ENCODE measurements at places on chromosomes 11 and 22.

DNA sequence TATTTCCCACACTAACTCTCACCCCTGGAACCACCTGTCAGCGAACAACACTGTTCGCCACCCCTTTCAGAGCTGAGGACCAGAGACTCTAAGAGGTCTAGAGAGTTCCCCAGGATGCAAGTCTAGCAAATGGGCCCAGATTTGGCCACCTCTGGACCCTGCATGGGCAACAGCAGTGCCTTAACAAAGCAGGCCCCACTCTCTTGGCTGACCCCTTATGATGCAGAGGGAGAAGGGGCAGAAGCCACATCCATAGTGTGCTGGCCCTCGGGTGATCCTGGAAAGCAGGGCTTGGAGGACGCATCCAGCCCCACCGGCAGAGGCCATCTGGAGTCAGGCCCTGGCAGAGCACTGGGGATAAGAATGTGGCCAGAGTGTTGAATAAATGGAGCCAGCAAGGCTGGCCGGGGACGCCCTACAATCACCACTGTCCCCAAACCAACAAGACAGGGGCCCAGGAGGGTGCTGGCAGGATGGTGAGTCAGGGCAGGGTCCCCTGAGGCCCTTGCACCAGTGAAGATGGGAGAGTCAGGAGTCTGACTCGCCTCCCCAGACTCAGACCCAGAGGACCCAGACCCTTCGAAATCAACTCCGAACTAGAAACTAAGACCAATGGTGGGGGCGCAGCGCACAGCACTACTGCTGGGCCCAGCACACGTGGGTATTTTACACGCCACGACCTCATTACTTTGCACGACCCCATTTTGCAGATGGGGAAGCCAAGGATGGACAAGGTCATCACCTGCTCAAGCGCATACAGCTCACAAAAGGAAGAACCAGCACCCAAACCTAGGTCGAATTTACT is 6.5 kb downstream of the CSNK1E start:
- DNase-seq: no peak

DNA sequence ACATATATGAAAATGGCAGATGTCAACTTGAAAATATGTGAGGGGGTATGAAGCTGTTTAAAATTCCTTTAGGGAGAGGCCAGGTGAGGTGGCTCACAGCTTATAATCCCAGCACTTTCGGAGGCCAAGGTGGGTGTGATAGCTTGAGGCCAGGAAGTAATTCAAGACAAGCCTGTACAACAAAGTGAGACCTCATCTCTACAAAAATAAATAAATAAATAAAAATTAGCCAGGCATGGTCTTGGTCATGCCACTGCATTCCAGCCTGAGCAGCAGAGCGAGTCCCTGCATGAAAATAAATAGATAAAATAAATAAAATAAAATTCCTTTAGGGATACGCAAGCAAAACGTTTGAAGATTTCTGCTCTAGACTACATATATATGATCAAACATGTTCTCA is 38.1 kb upstream of the FAM181B start:
- no peak for DNase-seq

GRCh38 chr11:10293423-10294289 is at the start of gene SBF2:
SBF2 (minus strand) TSS chr11:10294219; CDS start chr11:10294069, 150 bp downstream.
- peak; percentile 90 for DNase-seq

DNA sequence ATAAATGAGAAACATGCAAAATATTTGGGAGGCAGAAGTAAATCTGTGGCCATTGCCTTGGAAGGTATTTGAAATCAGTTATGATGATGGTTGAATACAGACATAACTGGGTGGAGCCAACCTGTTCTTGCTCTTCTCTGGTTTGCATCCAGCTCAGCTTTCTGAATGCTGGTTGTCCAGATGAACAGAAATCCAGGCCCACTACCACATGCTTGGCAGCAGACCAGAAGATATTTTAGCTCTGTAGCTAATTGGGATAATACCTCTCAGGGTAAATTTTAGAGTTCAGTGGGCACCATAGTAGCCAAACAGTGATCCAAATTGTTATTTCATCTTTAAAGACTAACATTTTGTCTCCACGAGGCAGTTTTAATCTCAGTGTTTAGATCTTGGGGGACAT is 308.3 kb downstream of the RAB38 start:
- no peak for DNase-seq

DNA sequence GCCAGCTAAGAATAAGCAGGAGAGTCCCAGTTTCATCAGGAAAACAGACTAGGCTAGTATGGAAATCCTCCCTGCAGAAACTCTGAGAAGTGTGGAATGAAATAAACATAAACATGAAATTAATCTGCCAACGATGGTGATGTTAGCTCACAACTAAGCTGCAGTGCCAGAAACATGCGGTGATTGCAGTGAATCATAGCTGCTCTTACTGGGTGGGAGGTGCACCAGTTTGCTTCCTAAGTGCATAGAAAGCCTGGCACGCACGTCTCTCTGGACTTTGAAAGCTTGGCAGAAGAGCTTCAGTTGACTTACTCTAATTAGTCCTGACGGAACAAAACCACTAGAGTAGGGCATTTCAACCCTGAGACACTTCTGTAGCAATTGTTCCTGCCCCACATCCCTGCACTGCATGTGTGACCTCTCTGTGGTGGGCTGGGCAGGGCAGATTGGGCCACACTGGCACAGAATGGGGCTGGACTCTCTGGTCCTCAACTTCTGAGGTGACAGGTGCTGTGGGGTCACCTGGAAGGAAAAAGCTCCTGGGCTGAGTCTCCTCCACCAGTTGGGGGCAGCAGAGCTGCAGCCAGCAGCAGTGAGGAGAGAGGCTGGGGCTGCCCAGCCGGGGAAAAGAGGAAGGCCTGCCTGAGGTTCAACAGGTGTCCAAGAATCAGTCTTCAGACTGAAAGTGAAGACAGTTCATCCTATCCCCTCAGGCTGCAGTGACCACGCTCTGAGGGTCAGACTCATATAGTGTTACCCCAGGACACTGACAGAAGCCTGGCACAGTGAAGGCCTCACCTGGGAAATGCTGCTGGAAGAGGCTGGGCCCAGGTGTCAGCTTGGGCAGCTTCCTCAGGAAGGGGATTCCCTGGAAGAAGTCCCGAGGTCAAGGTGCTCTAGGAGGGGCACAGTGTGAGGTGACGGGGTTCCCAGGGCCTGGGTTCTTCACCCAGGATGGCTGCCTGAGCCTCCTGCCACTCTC is 40.5 kb downstream of the GGTLC2 start:
- no peak for DNase-seq

DNA sequence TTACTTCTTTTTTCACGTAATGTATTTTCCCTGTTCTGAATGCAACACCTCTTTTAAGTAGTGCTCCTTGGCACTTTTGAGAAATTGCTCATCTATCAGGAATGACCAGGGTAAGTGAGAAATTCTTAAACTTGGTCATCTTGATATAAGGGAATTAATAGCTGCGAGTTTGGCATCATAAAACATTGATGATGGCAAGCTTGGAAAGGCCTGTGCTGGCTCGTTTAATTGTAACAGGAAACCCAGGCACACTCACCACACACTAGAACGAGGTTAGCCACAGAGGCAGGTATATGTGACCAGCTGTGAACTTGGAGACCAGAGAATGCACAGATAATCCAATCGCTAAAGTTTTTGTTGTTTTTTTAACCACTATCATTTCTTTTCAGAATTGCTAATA is 24.3 kb downstream of the FAM118A start:
- DNase-seq: no peak

DNA sequence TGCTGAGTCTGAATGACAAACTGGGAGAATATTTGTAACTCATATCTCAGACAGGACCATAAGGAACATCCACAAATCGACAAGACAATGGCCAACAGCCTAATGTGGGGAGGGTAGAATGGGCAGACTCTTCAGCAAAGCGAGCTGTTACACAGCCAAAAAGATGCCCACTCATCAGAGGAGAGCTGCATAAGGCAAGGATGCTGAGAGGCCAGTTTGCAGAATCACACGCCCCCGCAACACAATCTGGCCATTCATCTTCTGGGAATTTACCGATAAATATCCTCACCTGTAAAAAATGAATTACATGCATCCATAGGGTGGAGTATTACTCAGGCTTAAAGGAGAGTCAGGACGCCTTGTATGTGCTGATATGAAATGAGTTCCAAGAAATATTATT is 57.5 kb upstream of the SLC22A12 start:
- DNase-seq: no peak

DNA sequence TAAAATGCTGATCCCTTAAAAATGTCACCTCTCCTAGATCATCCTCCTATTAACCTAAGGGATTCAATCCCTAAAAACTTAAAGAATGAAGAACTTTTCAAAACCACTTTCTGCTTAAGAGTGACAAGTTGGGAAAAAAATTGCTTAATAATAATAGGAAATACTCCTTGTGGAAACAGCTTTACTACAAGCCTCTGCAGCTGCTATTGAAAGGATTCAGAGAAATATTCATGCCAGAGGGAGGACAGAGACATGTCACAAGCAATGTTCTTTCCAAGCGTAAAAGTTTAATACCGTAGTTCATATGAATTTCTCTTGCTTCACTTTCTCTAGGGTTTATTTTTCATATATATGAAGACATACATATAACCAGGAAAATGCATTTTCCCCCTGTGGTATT is 98.2 kb downstream of the ARHGAP20 start:
- no peak for DNase-seq

DNA sequence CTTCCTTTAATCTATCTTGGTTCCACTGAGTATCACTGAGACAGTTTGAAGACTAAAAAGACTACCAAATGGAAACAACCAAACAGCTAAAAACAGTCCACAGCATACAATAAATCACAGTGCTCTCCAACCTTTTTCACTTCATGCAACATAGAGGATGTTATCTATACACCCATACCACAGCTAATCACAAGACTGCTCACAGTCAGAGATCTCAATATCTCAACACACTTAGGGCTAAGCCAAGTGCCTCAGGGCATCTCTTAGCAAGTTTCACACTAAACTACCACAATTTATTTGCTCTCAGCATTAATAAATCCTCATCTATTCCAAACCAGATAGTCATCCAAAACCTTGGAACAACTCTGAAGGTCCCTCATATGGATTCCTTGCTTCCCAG is 129.4 kb downstream of the SBF2 start:
- DNase-seq: no peak

- DNase-seq: no peak
Measured at GRCh38 chr22:40469181-40469580, 98.8 kb downstream of the SGSM3 start.

DNA sequence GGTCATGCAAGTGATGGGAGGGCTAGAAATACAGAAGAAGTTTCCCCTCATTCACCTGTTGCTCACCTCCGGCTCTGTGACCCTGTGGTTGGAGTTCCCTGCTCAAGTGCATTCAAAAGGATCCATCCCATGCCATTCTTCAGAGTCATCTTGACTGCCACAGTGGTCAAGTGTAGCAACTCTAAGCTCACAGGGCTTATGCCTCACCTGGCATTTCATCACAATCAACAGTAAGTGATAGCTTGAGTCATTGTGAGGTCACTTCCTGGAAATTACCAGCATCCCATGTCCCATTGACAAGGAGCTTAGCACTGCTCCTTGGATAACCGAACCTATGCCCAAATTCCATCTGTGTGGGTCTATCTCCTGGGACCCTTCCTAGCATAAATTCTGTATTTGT is 55.6 kb downstream of the OR4C45 start:
- no peak for DNase-seq

DNA sequence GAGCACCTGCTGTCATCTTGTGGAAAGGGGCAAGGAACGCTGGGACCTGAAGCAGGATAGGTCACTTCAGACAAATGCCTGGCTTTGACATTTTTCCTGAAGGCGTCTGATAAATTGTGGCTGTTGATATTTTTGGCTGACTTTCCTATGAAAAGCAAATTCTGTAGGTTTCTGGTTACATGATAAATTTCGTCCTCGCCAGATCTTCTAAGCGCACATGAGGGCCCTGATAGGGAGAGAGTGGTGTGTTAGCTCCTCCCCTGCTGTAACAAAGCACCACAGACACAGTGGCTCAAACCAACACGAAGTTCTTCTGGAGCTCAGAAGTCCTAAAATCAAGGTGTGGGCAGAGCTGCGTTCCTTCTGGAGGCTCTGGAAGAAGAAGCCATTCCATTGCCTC is 19.6 kb downstream of the APOL4 start:
- no peak for DNase-seq

GRCh38 chr11:34460278-34460677 is 21.5 kb downstream of the CAT start:
- DNase-seq: no peak
